Stimulated activated CD8-positive, alpha-beta memory T cell treated with anti-CD3 and anti-CD28 coated beads, Interleukin-7, amount 100 ng/mL, for 1 hour (primary cell): ENCODE measurements at places on chromosomes 5 and 9.

- no peak for DNase-seq
These were observed 17.1 kb upstream of the KIF12 start for GRCh38 chr9:114116126-114116747.

- no peak for DNase-seq
These were observed 283.0 kb downstream of the CEMIP2 start for GRCh38 chr9:71485326-71485725.

DNA sequence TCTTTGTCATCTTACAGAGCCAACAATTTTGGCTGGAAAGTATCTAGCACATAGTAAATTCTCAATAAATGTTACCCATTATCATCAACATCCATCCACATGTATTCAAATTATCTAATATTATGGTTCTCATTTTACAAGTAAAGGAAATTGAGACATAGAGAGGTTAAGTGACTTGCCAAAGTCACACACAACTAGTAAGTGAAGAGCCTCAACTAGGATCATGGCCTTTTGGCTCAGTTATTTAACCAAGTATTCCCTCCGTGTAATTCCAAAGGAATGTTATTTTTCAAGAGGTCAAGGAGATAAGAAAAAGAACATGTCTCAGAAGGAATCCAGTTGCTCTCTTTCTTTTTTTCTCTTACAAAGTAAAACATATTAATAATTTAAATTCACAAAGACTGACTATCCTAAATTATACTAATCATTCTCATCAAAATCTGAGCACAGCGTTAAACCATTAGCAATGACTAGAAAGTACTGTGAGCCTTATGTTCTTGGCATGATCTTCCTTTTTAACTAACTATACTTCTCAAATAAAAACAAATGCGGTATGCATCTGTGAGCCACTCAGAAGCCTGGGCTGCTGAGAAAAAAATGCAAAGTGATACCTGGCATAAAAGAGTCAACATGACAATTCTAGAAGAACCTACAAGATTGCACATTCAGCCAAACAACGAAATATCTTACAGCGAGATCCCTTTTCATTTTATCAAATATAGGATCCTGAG lies 350.9 kb downstream of the GLIS3 start:
- no peak for DNase-seq

DNA sequence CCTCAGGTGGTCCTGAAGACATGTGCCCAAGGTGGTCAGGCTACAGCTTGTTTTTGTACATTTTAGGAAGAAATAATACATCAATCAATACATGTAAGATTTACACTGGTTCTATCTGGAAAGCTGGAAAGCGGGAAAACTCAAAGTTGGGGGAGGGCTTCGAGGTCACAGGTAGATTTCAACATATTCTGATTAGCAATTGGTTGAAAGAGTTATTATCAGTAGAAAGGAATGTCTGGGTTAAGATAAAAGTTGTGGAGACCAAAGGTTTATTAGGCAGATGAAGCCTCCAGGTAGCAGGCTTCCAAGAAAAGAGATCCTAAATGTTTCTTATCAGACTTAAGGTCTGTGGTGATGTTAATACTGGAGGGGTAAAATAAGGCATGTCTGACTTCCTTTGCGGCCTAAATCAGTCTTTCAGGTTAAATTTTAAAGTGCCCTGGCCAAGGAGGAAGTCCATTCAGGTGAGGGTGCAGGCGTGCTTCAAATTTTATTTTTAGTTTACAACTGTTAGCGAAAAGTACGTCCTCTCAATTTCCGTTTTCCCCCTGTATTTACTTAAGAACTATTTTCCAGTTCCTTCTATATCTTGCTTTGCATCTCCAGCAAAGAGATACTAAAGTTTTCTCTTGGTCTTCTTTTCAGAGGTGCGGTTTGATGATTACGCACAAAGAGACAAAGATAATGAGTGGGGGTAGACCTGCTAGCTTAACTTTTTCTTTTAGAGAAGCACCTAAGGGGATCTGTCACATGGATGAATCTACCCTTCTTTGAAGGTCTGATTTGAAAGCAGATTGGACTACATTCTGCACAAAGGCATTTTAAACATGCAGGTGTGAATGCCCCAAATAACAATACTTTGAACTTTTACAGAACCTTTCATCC lies 578.6 kb downstream of the RAB3C start:
- DNase-seq: no peak

DNA sequence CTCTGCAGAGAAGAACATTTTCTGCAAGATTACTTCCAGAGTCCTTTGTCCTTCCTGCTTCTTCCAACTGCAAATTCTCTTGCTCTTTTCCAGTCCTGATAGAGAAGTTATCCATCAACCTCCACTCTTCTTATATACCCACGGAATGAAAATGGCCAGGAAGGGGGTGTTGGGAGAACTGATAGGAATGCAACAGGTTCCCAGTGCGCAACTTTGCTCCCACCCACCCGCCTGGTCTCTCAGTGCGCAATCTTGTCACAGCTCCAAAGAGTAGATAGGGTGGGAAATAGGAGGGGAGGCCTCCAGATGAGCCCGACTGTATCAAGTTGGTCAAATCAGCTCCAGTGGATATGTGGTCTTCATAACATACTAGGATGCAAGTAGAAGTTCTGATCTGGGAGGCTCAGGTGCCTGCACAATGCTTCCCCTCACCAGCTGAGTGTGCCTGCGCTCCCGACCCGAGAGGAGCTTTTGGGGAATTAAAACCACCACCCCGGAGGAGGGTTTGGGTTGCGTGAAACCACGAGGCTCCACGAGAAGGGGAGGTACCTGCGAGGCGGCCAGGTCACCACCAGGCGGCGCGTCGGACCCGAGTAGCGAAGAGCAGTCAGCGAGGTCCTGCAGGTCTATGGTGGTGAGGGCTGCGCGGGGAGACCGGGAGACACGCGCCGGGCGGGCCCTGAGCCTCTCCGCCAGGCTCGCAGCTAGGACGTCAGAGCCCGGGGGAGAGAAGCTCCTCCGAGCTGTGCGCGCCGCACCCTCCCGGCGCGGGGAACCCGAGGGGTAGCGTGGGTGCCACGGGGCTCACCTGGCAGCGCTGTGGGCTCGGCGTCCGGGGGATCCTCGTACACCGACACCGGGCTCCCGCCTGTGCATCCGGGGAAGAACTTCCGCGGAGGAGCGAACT lies 835 bp downstream of the MCIDAS start:
- DNase-seq: no peak

DNA sequence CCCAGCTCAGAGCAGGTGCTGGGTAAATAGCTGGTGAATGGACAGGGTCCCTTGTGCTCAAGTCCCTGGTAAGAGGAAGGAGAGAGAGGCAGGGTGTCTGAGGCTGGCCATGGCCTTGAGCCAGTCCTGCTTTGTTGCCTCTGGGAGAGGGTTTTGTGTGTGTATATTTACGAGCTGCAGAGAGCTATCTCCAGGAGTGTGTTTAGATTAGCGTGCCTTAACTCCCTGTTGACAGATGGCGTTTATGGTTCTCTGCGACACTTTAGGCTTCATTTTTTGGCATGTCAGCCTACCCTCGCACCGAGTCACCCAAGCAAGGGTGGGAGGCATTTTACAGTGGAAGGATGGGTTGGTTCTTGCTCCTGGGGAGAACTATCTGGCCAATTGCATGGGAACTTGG lies 22.2 kb downstream of the HMCN2 start:
- DNase-seq: no peak

DNA sequence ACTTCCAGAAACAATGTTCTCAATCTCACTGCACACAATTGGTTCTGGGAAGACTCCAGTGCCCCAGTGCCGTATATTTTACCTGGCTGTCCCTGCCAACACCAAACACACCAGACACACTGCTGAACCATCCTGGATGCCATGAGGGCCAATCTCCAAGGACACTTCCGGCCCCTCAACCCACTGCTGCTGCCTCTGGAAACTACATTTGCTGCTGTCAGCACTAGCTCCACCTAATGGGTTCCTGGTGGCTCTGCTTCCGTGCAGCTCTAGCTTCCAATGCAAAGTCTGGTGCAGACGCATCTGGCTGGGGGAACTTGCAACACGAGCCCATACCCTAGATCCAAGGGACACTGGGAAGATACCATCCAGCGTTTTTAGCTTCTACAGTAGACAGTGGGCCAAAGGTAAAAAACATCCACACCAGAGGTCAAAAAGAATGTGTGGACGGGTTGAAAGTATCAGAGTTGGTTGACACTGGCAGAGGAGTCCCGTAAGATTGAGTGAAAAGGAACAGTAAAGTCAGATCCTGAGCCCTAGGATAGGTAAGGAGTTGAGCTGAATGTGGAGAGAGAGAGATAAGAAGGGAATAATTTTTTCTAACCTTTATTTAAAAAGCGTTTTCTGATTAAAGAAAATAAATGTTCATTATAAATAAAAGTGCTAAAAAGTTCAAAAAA lies 99.7 kb upstream of the KIF2A start:
- no peak for DNase-seq

DNA sequence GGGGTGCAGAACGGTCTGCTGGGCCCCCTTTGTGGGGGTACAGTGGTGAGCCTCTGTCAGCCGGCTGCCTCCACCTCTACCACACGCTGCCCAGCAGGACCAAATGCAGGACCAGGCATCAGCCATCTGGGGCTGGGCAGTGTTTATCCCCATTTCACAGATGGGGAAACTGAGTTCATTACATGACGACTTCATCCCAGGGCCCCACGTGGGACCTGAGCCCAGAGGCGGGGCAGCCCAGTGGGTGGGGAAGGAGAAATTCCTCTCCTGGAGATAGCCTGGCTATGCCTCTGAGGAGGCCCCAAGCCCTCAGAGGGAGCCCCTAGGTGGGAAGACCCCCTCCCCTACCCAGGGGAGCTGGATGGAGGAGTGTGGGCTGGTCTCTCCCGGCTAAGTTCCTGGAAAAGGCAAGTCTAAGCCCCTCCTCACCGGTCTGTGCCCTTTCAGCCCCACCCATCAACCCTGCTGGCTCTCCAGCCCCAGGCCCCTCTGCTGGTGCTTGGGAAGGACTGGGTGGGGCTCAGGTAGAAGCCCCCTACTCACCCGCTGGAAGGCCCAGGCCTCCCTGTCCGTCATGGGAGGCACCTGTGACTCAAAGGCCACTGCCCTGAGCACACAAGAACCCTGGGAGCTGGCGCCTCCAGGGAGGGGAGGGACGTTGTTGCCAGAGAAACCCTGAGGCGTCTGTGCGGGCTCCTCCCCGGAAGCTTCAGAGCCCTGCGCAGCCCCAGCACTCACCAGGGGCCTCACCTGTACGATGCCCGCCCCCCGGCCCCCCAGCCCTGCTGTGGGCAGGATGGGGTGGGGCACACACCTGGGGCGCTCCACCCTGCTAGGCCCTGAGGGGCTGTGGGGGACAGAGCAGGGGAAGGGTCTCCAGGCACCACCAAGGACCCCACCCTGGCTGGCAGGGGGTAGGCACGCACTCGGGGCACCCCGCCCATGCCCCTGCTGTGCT lies 7.4 kb upstream of the CCDC187 start:
- DNase-seq: no peak

DNA sequence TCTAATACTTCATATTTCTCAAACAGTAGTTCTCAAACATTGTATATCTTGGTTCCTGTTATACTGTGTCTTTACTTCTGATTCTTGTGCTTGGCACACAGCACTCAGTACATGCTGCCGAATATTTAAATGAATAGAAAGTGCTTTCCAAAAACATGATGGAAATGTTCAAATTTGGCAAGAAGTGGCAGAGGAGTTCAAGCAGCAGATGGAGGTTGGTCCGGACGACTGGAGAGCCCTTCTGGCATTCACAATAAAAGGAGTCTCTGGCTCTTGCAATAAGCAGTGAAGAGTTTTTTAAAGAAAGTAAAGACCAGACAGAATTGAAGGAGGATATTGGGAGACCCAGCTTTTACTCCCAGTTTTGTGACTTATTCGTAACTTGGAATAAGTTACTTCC lies 36.3 kb downstream of the TSTD2 start:
- no peak for DNase-seq
